ENCODE measurements at places on chromosomes 1 and 21. TPM values are rescaled to one million over a fixed set of nuclear protein-coding genes. Genes with fewer than 3 reads are reported as not detected.

- no peak for DNase-seq
These were observed 87.0 kb downstream of the DPYD start for GRCh38 chr1:97833881-97834280.

Gene PLD5
- 1.2 TPM for polyA plus RNA-seq

DNA sequence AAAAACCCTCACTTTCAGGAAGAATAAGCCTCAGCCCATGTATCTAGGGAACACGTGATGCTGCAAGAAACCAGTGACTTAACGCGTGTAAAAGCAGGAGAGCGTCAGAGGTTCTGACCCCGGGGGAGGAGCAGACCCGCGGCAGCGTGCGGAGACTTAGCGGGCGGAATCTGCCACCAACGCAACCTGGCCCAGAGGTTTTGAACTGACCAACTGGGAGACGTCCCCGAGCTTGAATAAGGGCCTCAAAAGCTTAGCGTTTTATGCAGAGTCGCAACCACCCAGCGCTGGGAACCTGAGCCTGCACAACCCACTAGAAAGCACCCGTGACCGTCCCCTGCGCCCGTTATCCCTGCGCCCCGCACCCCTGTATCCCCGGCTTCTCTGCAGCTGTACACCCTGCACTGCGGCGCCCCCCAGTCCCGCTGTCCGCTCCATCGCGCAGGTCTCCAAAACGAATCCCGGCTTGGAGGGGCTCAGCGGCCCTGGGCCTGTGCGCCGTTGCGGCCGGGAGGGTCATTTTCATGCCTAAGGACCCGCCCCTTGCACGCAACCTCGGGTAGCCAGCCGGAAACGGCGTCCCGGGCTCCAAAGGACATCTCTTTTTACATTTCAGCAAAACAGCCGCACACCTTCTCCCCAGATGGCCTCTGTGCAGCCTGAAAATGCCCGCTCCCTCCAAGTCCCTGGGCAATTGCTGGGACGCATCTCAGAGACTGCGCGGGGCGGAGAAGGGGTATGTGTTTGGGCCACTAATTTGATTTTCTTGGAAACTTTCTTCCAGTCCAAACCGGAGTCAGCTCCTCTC is 29.4 kb upstream of the TRIM17 start:
- no peak for DNase-seq

DNA sequence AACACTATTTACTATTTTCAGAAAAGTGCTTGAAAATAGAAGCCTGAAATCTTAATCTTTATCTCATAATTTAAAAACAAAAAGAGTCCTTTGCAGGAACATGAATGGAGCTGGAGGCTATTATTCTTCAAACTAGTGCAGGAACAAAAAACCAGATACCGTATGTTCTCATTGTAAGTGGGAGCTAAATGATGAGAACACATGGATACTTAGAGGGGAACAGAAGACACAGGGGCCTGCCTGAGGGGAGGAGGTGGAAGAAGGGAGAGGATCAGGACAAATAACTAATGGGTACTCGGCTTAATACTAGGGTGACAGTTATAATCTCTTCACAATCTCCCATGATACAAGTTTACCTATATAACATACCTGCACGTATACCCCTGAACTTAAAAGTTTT is 176.3 kb downstream of the SDCCAG8 start:
- DNase-seq = no peak

Gene PALMD
- 2.3 TPM for polyA plus RNA-seq

Gene CHIA
- polyA plus RNA-seq = not detected

- no peak for DNase-seq
These were observed 753.3 kb downstream of the LTN1 start for GRCh38 chr21:28239340-28239739.

Gene SPRR3
- polyA plus RNA-seq = 0.17 TPM

DNA sequence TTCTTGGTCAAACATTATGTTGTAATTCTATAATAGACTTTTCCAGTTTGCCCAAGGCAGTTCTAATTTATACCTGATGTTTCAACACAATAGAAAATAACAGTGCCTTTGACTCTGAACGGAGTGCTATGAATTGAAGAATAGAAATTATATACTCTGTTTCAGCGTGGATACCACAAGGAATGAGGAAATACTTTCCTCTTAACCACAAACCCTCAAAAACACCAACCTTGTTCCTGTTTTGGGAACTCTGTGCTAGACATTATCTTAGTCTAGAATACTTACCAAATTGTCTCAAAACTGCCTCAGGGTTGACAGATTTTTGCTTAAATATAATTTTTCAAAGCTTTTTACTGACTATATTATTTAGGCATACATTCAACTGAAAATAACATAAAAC is 1629.3 kb downstream of the MRPL39 start:
- DNase-seq = no peak

Gene GCSAML
- 0.76 TPM for polyA plus RNA-seq

DNA sequence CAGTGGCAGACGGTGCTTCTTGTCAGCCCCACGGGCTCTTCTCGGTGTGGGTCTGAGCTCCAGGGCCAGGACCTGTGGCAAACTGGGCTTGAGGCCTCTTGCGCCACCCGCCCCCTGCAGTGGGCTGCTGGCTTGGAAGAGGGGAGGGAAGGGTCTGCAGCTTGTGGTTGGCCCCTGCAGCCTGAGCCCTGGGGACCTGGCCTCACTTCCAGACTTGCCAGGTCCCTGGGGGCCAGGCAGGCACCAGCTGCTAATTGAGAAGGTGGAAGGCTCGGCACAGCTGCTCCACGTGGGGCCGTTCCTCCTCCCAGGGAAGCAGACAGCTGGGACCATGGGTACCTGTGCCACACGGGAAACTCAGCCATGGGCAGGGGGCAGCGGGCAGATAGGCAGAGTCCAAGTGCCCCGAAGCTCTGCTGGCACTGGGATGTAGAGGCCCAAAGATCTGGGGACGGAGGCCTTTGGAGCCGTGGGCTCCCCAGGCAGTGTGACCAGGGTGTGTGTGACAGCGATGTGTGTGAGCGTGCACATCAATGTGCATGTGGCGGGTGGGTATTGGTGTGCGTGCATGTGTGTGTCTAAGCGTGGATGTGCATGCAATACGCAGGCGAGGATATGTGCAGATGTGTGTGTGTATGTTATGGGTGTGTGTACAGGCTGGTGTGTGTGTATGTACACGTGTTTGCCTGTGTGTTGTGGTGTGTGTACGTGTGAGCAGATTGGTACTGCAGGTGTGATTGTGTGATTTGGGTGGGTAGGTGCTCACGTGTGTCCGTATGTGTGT is 39.3 kb downstream of the TP73 start:
- DNase-seq = no peak

Gene CLEC20A
- polyA plus RNA-seq = 0.19 TPM

GRCh38 chr1:203268901-203269653 is 36.2 kb upstream of the BTG2 start:
- DNase-seq = no peak

GRCh38 chr1:242870966-242871365 is 346.5 kb upstream of the PLD5 start:
- DNase-seq = no peak

- DNase-seq = no peak
These were observed 29.1 kb downstream of the OPRD1 start for GRCh38 chr1:28840928-28841544.

Gene SLAMF9
- not detected for polyA plus RNA-seq

Gene TEX38
- 0.35 TPM for polyA plus RNA-seq

GRCh38 chr1:11735531-11735853 is 444 bp upstream of the AGTRAP start:
- DNase-seq = no peak

Gene CPTP
- 12.4 TPM for polyA plus RNA-seq

DNA sequence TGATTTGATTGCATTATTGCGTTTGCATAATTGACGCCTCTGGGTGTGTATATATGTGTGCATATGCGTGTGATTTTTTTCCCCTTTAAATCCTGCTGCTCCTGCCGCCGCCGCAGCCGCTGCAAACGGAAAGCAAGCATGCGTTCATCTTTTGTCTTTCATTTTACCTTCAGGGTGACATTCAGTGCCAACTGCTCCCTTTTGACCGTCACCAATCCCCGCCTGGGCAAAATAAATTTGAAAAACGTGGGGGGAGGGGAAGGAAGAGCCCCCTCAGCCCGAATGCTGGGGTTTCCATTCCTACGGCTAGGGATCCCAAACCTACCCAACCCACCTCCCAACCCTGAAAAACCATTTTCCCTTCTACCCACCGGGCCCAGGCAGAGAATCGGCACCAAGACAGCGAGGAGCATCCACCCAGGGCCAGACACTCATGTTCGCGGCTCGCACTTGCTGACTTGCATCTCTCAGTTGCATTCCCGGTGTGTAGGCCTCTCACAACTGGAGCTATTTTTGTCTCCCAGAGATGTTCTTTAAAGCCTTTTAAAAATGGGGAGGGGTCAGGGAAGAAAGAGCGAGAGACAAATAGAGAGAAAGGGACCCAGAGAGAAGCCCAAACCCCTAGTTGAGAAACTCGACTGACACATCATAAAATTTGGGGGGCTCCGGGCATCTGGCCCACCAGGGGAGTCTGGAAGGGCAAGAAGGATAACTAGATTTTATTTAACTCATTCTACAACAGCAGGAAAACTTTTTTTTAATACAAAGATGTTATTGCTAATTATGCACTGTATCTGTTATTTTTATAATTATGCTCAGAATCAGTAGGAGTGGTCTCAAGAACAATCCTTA is 367.1 kb upstream of the ESRRG start:
- DNase-seq = no peak

GRCh38 chr21:37009740-37010341 is 3.3 kb downstream of the RIPPLY3 start:
- no peak for DNase-seq

DNA sequence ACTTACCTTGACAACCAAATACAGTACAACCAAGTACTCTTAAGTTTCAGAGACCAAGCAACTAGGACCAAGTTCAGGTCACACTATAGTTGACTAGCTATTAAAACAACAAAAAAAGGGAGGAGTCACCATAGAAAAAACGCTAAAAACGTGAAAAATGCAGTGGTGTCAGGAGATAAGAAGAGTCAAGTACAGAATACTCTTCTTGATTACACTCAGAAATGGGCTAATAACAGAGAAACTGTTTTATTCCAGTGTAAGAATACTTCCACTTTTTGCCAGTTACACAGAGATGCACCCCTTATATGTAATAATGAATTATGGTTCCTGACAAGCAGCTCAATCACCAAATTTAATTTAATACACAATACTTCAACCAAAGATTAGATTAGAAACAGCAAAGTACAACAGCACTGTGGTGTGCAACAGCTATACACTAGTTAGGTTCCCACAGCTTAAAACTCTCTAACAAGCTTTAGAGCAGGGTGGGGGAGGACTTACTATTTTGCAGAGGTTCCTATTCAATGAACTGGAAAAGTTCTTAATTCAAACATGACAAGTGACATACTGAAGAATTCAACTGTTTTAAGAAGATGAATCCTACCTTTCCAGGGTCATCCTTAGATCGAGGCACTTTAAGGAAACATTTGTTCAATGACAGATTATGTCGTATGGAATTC is 70.4 kb downstream of the FOXJ3 start:
- DNase-seq = no peak

Gene FOXO6
- 2.2 TPM for polyA plus RNA-seq

Gene BEST4
- 0.87 TPM for polyA plus RNA-seq

DNA sequence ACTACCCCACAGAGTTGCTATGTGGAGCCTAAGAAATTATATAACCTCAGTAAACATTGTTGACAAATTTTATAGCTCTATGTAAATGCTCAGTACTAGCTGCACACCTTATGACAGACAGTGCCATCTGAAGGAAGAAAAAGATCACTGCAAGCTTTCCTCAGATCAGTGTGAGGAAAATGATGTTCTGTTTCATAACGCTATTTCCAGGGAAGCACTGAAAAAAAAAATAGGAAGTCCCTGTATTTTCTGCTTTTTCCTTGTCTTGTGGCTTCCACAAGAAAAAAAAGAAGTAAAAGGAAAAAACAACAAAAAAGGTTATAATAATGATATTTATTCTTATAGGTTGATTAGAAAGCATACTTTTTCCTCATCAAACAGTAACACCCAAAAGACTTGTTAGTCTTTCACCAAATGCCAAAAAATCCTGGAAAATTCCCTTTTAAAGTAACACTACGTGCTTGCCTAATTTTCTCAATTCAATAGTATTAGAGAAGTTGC is 23.2 kb downstream of the LYST start:
- DNase-seq = no peak

Gene CACNA1S
- 0.41 TPM for polyA plus RNA-seq

Gene PDZK1
- 161 TPM for polyA plus RNA-seq

Gene SAMSN1
- 4.9 TPM for polyA plus RNA-seq

Gene KIF21B
- polyA plus RNA-seq = 3.2 TPM

- DNase-seq = no peak
These were observed 37.0 kb upstream of the CAMK1G start for GRCh38 chr1:209546390-209547085.

Gene RGS8
- 0.04 TPM for polyA plus RNA-seq

Gene PEX19
- polyA plus RNA-seq = 80.7 TPM

Gene ARTN
- polyA plus RNA-seq = 1.8 TPM

DNA sequence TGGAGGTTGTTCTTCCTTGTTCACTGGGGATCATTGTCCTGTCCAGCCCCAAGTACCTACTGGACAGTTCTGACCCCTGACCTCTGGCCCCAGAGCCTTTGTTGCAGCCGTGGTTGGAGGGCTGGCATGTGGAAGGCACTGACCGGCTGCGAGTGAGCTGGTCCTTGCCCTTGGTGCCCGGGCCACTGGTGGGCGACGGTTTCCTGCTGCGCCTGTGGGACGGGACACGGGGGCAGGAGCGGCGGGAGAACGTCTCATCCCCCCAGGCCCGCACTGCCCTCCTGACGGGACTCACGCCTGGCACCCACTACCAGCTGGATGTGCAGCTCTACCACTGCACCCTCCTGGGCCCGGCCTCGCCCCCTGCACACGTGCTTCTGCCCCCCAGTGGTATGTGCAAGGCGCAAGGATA is 11.4 kb downstream of the TIE1 start:
- DNase-seq = no peak

Gene LCE6A
- not detected for polyA plus RNA-seq

DNA sequence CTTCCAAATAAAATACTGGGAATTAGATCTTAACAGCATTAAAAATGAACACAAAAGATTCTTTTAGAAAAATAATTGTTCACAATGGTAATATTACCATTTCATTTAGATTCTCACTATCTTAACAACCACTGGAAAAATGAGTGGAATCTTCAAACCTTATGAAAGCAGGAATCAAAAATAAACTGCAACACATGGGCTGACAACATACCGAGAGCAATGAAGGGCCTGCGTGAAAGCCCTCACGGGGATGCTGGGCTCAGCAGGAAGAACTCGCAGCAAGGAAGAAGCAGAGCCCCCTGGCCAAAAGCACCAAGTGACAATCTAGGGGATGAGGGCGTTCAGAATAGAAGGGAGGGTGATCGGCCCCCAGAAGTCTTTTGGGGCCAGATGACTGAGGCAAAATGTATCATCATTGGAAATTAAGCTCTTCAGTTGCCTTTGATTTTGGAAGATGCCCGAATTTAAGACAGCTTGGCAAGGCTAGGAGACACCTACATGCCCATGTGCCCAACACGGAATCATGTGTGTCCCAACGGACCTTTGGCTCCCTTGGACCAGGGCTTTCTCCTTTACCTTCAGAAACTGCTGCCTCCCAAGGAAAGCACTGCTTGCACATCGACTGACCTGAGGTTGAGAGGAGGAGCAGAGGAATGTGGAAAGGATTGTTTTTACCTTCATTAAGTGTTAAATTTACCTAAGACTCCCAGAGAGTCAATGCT is 103.9 kb downstream of the TGFBR3 start:
- no peak for DNase-seq

GRCh38 chr1:25550683-25551310 is 7.4 kb downstream of the LDLRAP1 start:
- DNase-seq = no peak

All from left renal cortex interstitium (tissue), 4 donors.